GM12891 (cell line): ENCODE measurements at places on chromosomes 4 and X.

GRCh38 chr4:148649652-148650331 lies 207.6 kb upstream of the NR3C2 start:
- no peak for DNase-seq

DNA sequence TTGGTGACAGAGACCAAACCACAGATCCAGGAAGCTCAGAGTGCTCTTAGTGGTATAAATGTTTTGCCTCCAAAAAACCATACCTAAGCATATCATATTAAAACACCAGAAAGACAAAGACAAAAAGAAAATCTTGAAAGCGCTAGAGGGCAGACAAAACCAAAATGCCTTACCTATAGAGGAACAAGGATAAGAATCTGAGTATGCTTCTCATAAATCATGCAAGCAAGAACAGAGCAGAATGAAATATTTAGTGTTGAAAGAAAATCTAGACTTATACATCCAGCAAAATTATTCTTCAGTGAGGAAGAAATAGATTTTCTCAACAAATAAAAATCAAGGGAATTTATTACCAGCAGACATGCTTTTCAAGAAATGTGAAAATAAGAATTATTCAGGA lies 941.0 kb upstream of the INTU start:
- DNase-seq, result no peak

DNA sequence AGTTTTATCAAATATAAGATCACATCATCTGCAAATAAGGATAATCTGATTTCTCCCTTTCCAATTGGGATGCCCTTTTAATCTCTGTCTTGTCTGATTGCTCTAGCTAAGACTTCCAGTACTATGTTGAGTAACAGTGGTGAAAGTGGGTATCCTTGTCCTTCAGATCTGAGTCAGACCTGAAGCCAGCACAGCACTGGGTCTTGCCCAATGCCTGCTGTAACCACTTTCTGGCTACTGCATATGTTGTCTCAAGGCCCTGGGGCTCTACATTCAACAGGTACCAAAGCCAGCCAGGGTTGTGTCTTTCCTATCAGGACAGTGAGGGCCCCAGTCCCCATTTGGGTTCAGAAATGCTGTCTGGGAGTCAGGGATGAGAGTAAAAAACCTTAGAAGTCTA lies 90.3 kb downstream of the CYSLTR1 start:
- no peak for DNase-seq

- no peak for DNase-seq
Observed at GRCh38 chr4:124330045-124330444, 382.5 kb downstream of the ANKRD50 start.

GRCh38 chr4:143653031-143653430 lies 47.4 kb downstream of the FREM3 start:
- no peak for DNase-seq

- DNase-seq, result no peak
Observed at GRCh38 chr4:148170408-148171365, 271.5 kb downstream of the NR3C2 start.

- no peak for DNase-seq
Observed at GRCh38 chr4:110195561-110196205, 2.7 kb downstream of the ELOVL6 start.

- no peak for DNase-seq
Observed at GRCh38 chrX:150692296-150692695, 900 bp upstream of the MTMR1 start.

- DNase-seq, result no peak
Observed at GRCh38 chr4:22462688-22463087, 53.2 kb downstream of the ADGRA3 start.

GRCh38 chr4:154314248-154314647 lies 177.4 kb downstream of the DCHS2 start:
- no peak for DNase-seq

- no peak for DNase-seq
Observed at GRCh38 chrX:124346877-124347241, 496 bp downstream of the SH2D1A start.

GRCh38 chr4:794900-795725 lies 30.8 kb downstream of the CPLX1 start:
- no peak for DNase-seq

GRCh38 chr4:122360754-122361153 lies 18.1 kb upstream of the ADAD1 start:
- no peak for DNase-seq

DNA sequence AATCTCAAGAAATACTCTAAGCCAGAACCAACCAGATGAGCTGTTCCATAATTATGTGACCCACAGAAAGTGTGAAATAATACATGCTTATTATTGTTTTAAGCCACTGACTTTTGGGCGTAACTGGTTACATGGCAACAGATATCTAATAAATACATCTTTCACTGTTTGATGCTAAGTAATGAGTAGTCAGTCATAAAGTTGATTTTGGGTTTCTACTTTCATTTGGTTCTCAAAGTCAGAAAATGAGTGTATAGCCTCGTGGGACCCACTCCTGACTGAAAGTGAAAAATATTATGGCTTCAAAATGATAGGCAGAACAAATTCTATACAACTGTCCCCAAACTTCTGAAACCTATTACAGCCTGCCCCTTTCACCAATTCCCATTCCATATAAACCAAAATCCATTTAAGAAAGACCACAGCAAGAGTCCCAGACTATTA lies 88.0 kb upstream of the CBR4 start:
- DNase-seq, result no peak
